Muscle of back (tissue), 13 donors: ENCODE measurements at places on chromosomes 5 and 9.
A peak's percentile ranks its signal among the peaks of the same experiment; 100 is the strongest.

- DNase-seq: peak; percentile 95
Observed at GRCh38 chr5:180802325-180803180, at the start of gene MGAT1. Gene MGAT1 (minus strand): TSS chr5:180802806. CDS start chr5:180792971, 9,835 bp downstream.

DNA sequence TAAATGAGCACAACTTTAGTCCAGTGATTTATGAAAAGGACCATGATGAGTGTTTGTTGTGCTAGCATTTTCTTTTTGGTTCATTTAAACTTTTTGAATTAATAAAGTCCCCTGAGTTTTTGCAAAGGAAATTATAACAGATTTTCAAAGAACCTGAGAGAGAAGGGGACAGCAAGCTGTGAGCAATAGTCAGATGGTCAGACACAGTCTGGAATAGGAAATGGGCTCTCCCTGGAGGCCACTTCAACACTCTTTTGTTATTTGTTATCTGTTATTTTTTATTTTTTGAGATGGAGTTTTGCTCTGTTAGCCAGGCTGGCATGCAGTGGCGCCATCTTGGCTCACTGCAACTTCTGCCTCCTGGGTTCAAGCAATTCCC lies 171.1 kb downstream of the ARHGEF28 start:
- DNase-seq: no peak

- peak; percentile 8 for DNase-seq
Observed at GRCh38 chr9:75200892-75201470, 112.7 kb downstream of the OSTF1 start.

DNA sequence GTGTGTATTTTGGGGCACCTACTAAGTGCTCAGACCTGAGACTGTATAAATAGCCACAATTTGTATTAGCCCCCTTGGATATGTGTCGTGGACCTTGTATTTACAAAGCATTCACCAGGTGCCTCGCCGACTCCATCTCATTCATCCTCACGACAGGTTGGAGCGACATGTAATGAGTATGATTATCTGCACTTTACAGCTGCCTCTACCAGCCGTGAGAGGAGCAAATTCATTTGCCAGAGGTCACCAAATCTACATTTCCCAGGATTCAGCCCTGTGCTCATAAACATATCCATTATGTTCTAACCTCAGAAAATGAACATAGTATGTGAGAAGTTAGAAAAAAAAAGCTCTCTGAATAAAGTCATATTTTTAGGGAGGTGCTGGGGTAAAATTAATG lies 167.4 kb downstream of the ZDHHC21 start:
- no peak for DNase-seq

- DNase-seq: no peak
Observed at GRCh38 chr5:112342389-112342788, 76.7 kb downstream of the EPB41L4A start.

- DNase-seq: no peak
Observed at GRCh38 chr9:72984226-72984947, 31.5 kb upstream of the ALDH1A1 start.

- DNase-seq: no peak
Observed at GRCh38 chr9:124695280-124695890, 75.7 kb downstream of the NR6A1 start.

- DNase-seq: no peak
Observed at GRCh38 chr5:131756942-131757341, 39.9 kb downstream of the FNIP1 start.

DNA sequence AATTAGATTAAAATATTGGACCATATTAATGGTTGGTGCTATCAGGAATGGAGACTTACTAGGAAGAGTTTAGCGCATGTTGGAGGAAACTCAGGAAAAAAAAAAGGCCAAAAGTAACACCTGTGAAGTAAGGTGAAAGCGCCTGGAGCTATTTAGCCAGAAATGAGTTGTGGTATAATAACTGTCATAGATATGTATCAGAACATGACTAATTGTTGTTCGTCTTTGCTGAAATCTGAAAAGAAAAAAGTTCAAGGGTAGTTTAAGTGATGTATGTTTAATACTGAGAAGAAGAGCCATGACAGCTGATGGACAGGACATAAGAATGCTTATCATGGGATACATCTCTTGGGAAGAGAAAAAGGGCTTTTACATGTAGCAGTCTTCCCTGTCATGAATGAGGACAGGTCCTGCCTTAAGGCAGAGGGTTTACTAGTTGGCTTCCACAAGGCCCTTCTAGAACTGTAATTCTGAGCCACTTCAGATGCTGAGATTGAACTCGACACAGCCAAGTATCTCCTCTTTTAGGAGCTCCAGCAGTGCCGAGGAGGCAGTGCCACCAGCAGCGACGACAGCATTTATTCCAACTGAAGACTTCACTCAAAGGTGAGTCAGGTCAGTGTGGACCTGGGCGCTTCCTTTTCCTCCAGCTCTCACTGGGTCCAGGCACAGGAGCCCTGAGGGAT lies 940 bp upstream of the CAMK4 start:
- DNase-seq: no peak
